NCI-H1417 treated with DMSO at 0.1 percent for 48 hours (cell line): ENCODE measurements at places on chromosomes 12 and 14.

- no peak for DNase-seq
Observed at GRCh38 chr12:43062201-43062895, 472.8 kb upstream of the PRICKLE1 start.

DNA sequence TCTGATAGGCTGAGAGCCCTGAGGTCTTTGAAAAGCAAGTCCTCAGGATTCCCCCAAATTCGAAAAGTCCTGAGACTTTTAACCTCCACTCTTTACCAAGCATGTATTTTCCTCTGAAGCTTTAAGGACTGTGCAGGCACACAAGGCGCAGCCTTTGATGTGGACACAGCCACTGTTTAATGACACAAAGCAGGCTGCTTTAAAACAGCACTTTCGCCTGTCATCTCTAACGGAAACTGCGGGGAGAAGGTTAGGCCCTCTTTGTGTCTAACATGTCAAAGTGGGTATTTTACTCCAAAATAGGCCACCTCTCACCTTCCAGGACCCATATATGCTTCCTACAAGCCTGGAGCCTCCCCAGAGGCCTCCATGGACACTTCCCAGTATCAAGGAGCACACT is 159.2 kb downstream of the GCH1 start:
- DNase-seq, result no peak

DNA sequence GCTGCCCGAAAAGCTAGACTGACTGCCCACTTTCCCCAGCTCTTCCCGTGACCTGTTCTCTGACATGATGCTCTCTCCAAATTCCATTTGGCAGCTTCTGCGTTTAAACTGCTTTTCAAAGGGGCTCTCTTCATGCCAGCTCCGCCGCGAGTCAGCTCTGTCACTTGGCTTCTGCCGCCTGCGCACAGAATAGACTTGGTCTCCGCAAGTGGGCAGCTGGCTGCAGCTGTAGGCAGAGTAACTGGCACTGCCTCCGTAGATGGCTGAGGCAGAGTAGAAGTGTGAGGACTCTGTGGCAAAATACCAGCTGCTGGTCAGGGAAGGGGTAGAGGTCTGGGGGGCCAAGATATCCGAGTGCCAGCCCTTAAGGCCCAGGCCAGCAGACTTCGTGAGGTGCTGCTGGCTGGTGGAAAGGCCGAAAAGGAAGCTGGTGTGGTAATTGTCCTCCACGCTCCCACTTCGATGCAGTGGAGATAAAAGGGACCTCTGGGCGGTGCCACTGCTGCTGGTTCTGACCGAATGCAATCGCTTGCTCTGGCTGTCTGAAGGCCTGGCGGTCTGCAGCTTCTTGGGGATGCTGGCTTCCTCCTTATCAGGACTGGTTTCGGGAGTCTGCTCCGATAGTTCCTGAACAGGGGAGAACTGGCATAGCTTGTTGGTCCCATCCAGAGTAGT is 85.7 kb downstream of the DUSP16 start:
- DNase-seq, result no peak

- no peak for DNase-seq
Observed at GRCh38 chr12:120640861-120641833, 721 bp downstream of the CABP1 start.

DNA sequence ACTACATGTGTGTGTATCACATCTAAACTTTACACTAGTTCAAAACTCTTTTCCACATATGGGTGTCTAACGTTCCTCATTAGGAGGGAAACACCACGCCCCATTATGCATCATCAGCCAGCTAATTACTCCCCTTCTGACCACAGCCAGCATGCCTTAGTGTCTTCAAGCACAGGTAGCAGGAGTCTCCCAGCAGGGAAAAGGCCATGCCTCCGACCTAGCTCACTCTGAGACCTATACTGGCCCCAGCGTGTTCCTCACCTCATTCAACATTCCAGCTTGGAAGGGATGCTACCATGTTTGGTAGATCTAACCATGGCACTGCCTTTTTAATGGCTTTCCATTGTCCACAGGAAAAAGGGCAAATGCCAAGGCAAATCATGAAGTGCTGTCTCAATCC is 66.1 kb upstream of the PRB2 start:
- DNase-seq, result no peak

GRCh38 chr14:54891471-54892245 is 11.0 kb downstream of the GCH1 start:
- no peak for DNase-seq

DNA sequence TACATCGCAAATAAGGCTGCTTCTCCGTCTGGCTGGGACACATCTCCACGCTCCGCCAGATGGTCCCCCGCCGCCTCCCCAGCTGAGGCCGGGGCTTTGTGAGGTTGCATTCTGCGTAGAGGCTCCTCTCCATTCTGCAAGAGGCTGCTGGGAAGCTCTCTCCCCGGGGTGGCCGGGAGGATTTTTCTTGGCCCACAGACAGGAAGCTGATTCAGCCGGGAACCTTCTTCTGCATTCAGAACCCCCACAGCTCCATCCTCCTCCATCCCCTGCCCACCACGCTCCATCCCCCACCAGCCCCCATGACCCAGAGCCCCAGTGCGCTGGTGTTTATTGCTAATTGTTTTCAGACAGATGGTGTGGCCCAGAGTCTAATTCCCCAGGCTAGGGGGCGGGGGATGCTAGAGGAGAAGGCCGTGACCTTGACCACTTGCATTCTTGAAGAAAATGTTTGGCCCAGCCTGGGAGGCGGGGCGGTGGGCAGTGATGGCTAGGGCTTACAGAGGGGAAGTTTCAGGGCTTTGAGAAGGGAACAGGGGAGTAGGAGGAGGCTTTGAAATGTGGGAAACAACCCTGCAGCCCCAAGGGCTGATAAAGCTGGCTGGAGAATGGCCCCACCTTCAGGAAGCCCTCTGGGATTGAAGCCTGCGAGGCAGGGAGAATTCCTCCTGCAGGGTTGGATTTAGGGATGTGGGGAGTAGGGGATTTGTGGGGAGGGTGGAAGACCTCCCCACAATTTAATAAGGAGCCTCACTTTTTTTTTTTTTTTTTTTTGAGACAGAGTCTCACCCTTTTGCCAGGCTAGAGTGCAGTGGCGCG is 88.5 kb upstream of the NCOR2 start:
- DNase-seq, result no peak

DNA sequence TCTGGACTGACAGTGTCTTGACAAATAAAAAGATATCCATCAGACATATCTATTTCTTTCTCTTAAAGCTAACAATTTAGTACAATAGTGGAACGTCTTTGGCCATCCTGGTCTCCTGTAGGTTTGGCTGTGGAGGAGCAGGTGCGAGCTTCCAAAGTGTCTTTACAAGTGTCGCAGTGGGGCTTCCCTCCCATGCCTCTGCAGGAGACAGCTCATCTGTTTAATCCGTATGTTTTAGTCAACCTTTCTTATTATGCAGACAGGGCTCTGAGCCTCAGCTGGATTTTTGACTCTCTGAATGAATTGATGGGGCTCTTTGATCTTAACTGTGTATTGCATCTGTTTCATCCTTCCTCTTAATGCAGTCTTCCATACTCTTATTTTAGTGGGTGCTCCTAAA is 57.5 kb downstream of the RMST start:
- no peak for DNase-seq

DNA sequence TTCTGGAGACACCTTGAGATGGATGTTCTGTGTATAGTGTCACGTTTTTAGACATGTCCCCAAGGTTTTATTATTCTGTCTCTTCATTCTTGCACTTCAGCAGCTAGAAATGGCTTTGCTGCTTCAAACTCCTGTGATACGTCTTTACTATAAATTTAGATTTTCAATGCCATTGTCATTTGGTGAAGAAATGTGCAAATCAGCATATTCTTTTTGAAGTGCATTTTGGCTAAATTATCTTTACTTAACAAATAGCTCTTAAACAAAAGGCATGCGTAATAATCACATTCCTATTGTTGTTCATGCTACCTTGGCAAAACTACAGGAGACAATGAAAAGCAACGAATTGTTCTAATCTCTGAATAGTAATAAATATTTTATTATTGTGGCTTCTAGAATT is 502.9 kb upstream of the SYT1 start:
- no peak for DNase-seq

- DNase-seq, result no peak
Observed at GRCh38 chr12:4312251-4312650, 8.8 kb upstream of the TIGAR start.

- DNase-seq, result no peak
Observed at GRCh38 chr14:20415782-20416206, 2.5 kb upstream of the TEP1 start.

DNA sequence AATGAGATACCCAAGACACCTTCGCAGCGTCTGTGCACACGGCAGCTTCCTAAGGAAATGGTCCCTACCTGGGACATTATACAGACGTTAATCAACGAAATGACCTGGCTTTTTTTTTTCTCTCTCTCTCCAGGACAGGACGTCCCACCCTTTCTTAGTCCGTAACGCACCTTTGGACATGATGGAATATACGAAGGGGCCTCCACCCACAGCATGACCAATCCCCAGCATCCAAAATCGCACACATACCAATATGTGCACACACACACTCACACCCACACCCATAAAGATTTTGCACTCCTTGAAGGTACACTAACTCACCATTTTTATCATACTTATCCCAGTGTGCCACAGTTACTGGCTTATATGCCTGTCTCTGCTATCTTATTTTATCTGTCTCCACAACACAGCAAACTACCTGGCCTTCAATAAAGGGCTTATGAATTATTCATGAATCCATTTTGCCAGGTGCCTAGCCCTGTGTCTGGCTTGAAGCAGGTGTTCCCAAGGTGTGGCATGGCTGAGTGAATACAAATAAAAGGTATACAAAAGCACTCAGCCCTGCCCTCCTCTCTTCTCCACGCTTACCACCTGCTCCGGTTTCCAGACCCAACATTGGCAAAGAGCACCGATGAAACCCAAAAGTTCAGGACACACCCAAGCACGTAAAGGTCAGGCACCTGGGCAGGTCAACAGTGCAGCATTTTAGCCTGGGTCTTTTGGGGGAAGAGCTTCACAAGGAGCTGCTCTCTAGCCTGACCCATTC is 2.2 kb downstream of the SCNN1A start:
- peak; percentile 90 for DNase-seq
